ENCODE measurements at places on chromosomes 6 and 20.

DNA sequence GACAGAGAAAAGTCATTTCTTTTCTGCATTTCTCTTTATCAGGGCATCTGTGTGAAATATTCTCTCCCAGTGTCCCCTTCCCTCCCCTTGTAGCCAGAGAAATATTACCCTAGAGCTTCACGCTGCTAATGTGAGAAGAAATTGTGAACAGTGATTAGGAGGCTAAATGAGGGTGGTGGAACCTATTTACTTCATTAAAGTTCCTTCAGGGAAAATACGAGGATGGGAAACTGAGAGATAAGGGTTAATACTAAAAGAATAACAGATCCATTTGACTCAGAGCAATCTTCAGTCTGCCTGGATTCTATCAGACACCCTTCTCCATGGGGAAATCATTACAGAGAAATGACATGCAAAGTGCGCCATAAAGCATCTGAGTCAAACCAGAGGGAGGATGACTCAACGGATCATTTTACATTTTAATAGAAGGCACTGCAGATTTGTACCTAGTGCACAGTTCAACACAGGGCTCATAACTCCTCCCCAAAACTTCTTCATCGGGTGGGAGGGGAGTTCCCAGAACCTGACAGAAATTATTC lies 131.3 kb downstream of the GJA10 start:
- H3K4me3 ChIP-seq, result peak overlapping the region; percentile 63
- peak overlapping the region; percentile 79 for H3K27ac ChIP-seq
- H3K36me3 ChIP-seq, result no peaks in the 10 kb centered on the region
- H3K4me1 ChIP-seq, result peaks cover 53% of the 10 kb centered on the region
- DNase-seq, result no peak

DNA sequence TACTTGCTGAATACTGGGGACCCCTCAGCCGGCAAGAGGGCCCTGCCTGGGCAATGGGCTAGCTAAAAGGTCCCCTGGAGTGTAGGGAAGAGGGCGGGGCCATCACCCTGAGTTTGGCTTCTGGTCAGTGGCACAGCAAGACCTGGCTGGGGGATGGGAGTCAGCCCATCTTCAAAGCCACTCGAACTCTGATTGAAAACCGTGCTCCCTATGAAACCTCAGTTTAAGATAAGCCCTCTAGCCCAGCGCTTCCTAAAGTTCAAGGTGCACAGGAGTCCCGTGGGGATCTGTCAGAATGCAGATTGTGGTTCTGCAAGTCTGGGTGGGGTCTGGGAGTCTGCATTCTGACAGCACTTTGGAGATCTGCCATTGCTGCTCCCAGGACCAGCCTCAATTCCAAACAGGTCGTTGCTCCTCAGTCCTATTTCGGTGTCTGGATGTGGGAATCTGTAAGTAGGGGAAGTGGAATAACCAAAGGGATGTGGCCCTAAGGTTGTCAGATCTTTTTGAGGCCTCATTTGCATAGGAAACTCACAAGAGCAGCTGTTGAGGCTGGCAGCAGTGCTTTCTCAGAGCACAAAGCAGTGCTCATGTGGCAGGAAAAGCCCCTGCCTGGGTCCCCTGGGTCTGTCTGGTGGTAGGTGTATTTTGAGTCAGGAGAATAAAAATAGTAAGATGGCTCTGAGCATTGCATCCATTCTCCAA lies 85.3 kb upstream of the SCP2D1 start:
- H3K27me3 ChIP-seq, result peaks cover 13% of the 10 kb centered on the region
- H3K4me1 ChIP-seq, result peaks cover 18% of the 10 kb centered on the region
- H3K4me3 ChIP-seq, result no peak overlapping the region
- H3K36me3 ChIP-seq, result no peaks in the 10 kb centered on the region

DNA sequence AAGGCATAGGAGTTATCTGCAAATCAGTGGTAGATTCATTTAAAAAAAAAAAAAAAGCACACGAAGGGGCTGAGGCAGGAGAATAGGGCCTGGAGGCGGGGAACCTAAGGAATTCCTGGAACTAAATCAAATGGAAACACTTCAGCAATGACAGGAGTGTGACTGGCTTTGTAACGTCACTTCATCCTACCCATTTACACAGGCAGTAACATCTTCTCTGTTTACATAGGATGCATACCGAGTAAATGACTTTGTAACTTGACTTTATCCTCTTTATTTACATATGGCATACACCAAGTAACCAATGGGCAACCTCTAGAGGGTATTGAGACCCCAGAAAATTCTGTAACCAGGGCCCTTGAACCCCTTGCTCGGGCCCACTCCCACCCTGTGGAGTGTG lies 56.4 kb upstream of the IYD start:
- H3K4me3 ChIP-seq, result no peak overlapping the region
- H3K27me3 ChIP-seq, result peaks cover 6% of the 10 kb centered on the region
- H3K4me1 ChIP-seq, result peaks cover 7% of the 10 kb centered on the region
- H3K36me3 ChIP-seq, result peaks cover 8% of the 10 kb centered on the region
- no peak overlapping the region for H3K27ac ChIP-seq
- no peak for DNase-seq

- H3K27ac ChIP-seq, result no peak overlapping the region
- DNase-seq, result no peak
- no peak overlapping the region for H3K4me3 ChIP-seq
- no peaks in the 10 kb centered on the region for H3K27me3 ChIP-seq
Measured at GRCh38 chr20:52402950-52403349, 211.4 kb upstream of the ZFP64 start.

- H3K36me3 ChIP-seq, result no peaks in the 10 kb centered on the region
- H3K4me3 ChIP-seq, result no peak overlapping the region
- H3K4me1 ChIP-seq, result no peaks in the 10 kb centered on the region
- DNase-seq, result no peak
- H3K27me3 ChIP-seq, result no peaks in the 10 kb centered on the region
Measured at GRCh38 chr6:67881706-67882065, 753.4 kb upstream of the ADGRB3 start.

GRCh38 chr20:59204165-59204894 lies 40.7 kb downstream of the ZNF831 start:
- DNase-seq, result no peak
- no peak overlapping the region for H3K4me3 ChIP-seq
- no peaks in the 10 kb centered on the region for H3K36me3 ChIP-seq
- H3K27me3 ChIP-seq, result no peaks in the 10 kb centered on the region
- H3K27ac ChIP-seq, result no peak overlapping the region
- H3K4me1 ChIP-seq, result peaks cover 15% of the 10 kb centered on the region

DNA sequence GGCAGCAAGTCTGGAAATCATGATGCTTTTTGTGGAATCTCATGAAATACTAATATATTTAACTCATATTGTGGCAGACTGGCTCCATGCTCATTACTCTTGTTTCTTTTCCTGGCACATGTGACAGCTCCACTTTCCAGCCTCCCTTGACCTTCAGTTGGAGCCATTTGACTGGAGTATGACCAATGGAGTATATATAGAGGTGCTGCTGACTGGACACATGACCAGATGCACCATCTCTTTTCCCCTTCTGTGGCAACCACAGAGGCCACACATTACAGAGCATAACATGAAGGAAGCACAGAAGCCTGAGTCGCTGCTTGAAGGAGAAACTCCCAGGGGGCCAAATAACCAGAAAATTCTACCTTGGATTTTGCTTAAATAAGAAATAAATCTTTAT lies 77.4 kb downstream of the MKKS start:
- H3K4me3 ChIP-seq, result no peak overlapping the region
- no peak overlapping the region for H3K27ac ChIP-seq
- H3K27me3 ChIP-seq, result no peaks in the 10 kb centered on the region

DNA sequence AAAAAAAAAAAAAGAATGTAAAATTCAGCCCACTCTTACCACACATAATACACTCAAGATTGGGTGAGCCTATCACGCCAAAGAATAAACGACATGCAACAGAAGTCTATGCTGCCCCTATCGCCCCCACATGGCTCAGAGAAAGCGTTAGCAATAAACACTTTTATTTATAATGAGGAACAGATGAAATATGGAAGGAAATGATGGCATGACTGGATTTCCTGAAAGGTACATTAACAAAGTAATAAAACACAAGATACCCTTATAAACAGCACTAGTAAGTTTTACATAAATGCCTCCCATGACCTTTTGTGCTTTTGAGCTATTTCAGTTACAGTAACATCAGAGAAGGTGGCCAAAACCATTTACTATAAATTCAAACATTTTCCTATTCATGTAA lies 71.4 kb upstream of the SCAF8 start:
- no peaks in the 10 kb centered on the region for H3K36me3 ChIP-seq
- H3K27ac ChIP-seq, result no peak overlapping the region
- no peaks in the 10 kb centered on the region for H3K4me1 ChIP-seq
- DNase-seq, result no peak
- H3K4me3 ChIP-seq, result no peak overlapping the region

DNA sequence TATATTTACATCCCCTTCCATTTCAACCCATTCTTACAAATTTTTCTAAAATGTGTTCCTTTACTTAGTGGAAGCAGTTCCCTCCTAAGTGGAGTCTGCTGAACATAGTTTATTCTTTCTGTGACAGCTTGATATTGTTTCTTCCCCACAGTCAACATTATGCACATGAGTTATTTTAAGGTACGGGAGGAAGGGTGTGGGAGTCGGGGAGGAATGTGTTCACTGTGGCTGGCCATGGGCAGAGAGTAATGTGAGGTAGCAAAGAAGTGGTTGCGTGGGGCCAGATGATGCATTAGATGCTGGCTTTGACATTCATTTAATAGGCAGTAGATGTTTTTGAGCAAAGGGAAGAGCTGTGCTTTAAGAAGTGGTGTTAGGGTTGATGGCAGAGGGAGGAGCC lies 98.5 kb downstream of the ARMC2 start:
- no peaks in the 10 kb centered on the region for H3K36me3 ChIP-seq
- no peaks in the 10 kb centered on the region for H3K27me3 ChIP-seq
- H3K4me3 ChIP-seq, result no peak overlapping the region
- no peak for DNase-seq
- H3K27ac ChIP-seq, result no peak overlapping the region

DNA sequence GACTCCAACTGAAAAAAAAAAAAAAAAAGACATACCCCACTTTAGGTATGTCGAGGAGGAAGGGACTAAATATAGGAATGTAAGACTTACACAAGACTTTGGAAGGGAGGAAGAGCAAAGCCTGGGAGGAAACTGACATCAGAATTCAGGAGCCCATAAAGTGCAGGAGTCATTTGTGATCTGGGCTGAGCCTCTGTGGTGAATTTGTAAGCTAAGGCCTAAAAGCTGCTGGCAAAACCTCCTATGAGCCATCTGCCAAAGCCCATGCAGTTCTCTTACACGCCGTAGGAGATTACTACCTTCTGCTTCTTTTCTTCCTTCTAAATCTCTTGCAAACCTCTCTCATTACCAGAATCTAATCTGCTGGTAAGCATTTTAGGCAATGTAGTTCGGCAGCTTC lies 52.0 kb upstream of the THEMIS start:
- no peak for DNase-seq
- no peaks in the 10 kb centered on the region for H3K4me1 ChIP-seq
- no peaks in the 10 kb centered on the region for H3K36me3 ChIP-seq
- no peak overlapping the region for H3K27ac ChIP-seq
- no peak overlapping the region for H3K4me3 ChIP-seq
- no peaks in the 10 kb centered on the region for H3K27me3 ChIP-seq

DNA sequence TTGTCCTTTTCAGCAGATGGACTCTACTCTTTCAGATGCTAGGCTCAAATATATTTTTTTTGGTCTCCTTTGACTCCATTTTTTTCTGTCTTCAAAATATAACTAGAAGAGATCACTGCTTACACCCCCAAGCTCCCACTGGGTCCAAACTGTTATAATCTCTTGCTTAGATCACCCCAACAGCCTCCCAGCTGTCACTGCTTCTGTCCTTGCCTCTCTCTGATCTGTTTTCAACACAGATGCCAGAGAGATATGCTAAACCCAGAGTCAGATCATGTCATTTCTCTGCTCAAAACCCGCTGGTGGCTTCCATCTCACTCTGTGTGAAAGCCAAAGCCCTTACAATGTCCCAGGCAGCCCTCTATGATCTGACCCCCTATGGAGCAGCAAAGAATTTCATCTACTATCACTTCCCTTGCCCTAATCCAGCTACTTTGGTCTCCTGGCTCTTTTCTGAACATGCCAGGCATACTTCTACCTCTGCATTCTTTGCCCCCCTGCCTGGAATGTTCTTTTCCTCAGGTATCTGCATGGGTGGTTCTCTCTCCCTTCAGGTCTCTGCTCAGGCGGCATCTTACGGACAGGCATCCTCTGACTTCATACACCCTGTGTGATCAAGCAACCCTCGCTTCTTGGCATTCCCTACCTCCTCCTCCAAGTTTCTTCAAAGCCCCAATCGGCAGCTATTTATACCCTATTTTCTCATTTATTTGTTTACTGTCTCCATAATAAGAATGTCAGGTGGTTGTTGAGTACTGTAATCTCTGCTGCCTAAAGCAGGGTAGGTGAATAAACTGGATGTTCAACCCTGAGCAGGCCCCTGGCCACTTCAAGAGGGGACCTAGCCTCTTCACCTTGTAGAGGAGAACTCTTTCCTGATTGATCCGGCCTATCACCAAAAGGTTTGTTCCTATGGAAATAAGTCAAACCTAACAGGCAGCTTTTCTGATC lies 43.6 kb upstream of the SLC4A11 start:
- H3K4me1 ChIP-seq, result peaks cover 11% of the 10 kb centered on the region
- H3K27ac ChIP-seq, result no peak overlapping the region
- H3K4me3 ChIP-seq, result no peak overlapping the region
- peaks cover 3% of the 10 kb centered on the region for H3K27me3 ChIP-seq

- H3K27me3 ChIP-seq, result no peaks in the 10 kb centered on the region
- no peak overlapping the region for H3K27ac ChIP-seq
- no peaks in the 10 kb centered on the region for H3K4me1 ChIP-seq
- DNase-seq, result no peak
- H3K4me3 ChIP-seq, result no peak overlapping the region
Measured at GRCh38 chr6:54037277-54037779, 73.9 kb upstream of the MLIP start.

DNA sequence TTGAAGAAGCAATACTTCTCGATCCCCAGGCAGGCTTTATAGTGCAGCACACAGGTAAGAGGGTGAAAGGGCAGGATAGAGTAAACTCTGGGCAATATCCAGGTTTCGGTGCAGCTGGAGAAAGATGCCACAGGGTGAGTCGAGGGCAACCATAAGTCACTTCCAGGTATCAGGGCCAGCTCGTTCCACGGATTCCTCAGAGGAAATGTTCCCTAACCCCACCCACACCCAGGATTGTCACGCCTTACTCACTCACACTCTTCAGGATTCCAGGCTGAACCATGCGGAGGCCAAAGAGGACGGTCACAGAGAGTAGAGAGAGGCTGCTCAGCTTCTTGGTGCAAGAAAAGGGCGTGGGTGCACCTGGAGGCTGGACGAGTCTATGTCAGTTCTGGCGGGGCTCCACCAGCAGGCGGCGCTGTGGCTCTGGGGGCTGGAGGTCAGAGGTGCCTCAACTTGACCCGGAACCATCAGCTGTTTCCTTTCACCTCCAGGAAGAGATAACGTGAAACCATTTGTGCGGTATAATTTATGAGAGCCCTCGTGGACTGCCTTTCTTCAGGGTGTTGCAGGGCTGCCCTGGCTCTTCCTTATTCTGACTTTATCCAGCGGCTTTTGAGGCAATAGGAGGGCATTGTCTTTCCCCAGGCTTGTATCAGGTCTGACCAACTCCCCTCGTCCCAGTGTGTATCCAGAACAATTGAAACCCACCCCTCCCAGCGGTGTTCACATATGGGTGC lies 14.5 kb upstream of the WFDC12 start:
- no peak overlapping the region for H3K4me3 ChIP-seq
- peak; percentile 74 for DNase-seq
- no peaks in the 10 kb centered on the region for H3K4me1 ChIP-seq
- H3K27ac ChIP-seq, result no peak overlapping the region
- H3K36me3 ChIP-seq, result no peaks in the 10 kb centered on the region

GRCh38 chr6:81987293-81987692 lies 234.8 kb upstream of the TENT5A start:
- no peak overlapping the region for H3K27ac ChIP-seq
- no peak for DNase-seq
- H3K4me3 ChIP-seq, result no peak overlapping the region
- no peaks in the 10 kb centered on the region for H3K4me1 ChIP-seq
- H3K36me3 ChIP-seq, result no peaks in the 10 kb centered on the region
- H3K27me3 ChIP-seq, result peaks cover 2% of the 10 kb centered on the region

All from glutamatergic neuron (in vitro differentiated cells).